Glutamatergic neuron (in vitro differentiated cells): ENCODE measurements at places on chromosomes 2 and 18. TPM values are rescaled to one million over a fixed set of nuclear protein-coding genes. Genes with fewer than 3 reads are reported as not detected.
A peak's percentile ranks its signal among the peaks of the same experiment; 100 is the strongest.

GRCh38 chr2:16201848-16202247 lies 261.5 kb downstream of the MYCN start:
- no peak for DNase-seq

DNA sequence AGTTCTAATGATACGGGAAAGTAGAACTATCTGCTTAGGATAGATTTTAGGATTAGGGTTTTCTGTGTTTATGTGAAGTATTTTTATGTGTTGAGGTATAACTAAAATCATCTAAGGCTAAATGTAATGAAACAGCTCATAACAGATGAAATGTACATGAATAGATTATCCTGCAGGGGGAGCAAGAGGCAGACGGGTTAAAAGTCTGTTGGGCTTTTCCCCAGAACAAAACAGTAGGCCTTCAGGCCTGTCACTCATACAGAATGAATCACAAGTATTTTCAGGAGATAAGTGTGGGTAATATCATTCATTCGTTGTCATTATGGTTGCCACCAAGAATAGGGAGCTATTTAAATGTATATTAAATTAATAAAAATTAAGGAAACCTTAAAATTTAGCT lies 107.9 kb upstream of the IL1R2 start:
- DNase-seq: no peak

DNA sequence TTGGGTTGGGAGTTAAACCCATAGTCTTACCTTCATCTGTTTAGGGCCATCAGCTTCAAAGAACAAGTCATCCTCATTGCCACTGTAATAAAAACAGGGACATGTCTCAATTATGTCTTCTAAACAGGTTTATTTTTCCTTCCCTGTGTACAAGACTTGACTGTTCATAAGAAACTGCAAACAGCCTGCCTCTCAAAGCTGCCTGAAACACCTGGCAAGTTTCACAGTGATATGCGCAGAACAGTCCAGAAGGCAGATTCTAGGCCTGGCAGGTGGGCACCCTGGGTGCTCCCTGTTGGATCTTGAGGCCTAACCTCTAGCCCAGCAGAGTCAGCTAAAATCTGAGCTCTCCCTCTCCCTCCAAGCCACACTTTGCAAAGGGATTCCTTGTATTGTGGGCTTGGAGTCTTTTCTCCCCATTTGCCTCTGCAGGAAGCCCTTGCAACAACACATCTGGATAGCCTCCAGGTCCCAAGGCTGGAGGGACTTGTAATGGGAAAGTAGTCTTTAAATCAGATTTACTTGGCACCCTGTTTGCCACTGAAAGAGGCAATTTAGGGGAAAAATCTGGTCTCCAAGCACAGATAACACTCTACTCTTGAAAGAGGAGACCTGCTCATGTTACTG lies 930 bp downstream of the IL1B start:
- DNase-seq: no peak

DNA sequence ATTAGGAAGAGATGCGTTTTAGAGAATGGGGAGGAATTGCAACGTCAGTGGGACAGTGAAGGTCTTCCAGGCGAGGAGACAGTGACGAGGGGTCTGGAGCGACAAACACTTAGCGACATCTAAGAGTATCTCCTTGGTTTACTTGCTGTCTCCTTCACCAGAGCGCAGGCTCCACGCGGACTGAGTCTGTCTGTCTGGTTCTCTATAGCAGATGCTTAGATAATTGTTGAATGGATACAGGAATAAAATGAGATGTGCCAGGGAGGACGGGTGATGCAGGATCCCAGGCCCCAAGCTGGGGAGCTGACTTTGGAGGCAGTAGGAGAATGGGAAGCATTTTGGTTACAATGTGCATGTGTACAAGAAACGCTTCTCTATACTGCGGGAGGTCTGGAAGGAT lies 56.9 kb upstream of the SMAD7 start:
- DNase-seq: no peak

- no peak for DNase-seq
Observed at GRCh38 chr2:130185896-130186295, 3.8 kb downstream of the MZT2B start.

- DNase-seq: no peak
Observed at GRCh38 chr2:32671885-32672533, 44.2 kb downstream of the TTC27 start.

- DNase-seq: no peak
Observed at GRCh38 chr2:197274937-197275336, 35.6 kb downstream of the ANKRD44 start.

- no peak for DNase-seq
Observed at GRCh38 chr18:50097702-50098101, 97.2 kb downstream of the MYO5B start.

DNA sequence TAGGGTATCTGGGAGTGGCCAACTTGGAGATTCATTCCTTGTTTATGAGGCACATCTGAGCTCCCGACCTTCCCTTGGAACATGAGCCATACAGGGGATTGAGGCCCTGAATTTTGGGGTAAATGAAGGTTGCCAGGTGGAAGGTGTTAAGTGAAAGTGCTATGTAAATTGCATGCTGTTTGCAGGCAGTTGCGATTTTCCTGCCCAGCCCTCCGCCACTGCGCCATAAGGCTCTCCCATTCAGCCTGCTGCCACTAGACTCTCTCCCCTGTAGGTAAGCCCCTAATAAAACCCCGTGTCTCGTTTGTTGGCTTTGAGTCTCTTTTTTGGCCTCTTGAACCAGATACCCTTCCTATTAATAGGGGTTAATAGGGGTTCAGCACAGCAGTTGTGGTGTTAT lies 33.8 kb downstream of the PCARE start:
- DNase-seq: no peak

- DNase-seq: peak; percentile 82
Observed at GRCh38 chr2:85433511-85434089, 15.1 kb downstream of the SH2D6 start.

DNA sequence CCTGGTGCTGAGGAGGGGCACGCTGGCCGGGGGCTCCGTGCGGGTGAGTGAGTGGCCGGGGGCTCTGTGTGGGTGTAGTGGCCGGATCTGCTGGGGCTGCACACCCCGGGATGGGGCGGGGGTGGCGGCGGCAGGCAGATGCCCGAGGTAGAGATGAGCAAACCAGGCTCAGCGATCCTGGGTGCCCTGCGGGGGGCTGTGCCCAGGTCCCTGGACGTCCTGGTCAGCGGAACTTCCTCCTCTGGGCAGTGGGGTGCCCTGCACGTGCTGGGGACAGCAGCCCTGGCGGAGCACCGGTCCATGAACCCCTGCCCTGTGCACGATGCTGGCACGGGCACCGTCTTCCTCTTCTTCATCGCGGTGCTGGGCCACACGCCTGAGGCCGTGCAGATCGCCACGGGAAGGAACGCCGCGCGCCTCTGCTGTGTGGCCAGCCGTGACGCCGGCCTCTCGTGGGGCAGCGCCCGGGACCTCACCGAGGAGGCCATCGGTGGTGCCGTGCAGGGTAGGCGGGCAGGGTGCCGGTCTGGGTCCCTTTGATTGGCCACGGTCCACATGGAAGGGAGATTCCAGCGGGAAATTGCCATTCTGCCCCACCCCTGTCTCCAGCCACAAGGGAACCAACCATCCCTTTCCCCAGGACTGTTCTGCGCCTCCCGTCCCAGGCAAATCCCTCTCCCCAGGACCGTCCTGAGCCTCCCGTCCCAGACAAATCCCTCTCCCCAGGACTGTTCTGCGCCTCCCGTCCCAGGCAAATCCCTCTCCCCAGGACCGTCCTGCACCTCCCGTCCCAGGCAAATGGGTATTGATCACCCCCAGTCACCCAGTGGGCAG lies 5.9 kb downstream of the NEU4 start:
- no peak for DNase-seq

- no peak for DNase-seq
Observed at GRCh38 chr18:56373601-56374000, 264.8 kb downstream of the TXNL1 start.

DNA sequence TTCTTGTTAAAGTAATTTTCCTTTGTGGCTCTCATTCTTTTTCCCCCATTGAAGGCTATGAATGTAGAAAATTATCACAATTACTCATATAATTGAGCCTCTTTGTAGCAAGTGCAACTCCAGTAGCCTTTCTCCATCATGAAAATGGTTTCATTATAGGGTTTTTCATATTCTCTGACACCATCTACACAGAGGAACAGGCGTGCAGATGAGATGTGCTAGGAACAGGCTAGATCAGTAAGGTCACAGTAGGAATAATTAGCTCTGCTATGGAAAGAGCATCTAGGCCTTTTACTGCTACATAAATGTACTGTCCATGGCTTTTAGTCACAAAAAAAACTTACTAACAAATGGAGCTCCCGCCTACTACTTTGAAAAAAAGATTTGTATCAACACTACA lies 12.6 kb upstream of the DLX1 start:
- no peak for DNase-seq

GRCh38 chr2:180949896-180950295 lies 30.5 kb upstream of the UBE2E3 start:
- DNase-seq: no peak

DNA sequence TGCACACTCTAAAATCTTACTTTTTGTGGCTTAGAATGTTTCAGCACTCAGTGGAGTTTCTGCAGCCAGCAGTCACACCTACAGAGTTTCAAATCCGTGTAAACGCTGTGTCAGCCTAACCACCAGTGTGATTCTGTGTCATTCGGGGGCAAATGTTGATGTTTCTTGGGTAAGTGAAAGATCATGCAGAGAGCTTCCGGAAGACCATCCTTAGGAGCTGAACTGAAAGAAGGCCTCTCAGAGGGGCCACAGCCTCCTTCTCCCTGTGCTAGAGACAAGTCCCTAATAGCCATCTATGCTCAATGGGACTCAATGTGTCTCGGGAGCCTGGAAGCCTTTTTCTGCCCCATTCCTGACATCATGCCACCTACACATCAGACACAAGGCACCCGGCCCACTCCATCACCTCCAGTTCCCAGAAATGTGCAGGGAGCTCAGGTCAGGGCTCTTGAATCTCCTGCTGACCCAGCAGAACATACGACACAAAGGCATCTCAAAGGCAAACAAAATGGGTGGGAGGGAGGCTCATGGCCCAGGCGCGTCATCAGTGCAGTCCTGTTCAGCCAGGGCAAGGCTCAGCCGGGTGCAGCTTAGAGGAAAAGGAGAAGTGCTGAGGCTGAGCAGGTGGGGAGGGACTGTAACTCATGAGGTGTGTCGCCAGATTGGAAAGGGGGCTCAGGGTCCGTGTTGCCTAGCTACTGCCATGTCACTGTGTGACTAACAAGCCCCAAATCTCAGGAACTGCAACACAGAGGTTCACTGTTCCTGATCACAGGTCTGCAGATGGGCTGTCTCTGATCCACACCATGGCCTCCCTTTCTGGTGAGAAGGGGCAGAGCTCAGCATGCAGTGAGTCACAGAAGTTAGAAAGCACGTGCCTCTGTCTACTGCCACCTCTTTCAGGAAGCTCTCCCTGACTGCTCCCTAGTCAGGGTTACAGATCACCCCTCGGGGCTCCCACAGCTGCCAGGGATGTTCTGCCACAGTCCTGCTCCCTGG lies 82.0 kb downstream of the SMAD7 start:
- peak; percentile 12 for DNase-seq

- DNase-seq: no peak
Observed at GRCh38 chr2:191688934-191689695, 11.2 kb downstream of the NABP1 start.

DNA sequence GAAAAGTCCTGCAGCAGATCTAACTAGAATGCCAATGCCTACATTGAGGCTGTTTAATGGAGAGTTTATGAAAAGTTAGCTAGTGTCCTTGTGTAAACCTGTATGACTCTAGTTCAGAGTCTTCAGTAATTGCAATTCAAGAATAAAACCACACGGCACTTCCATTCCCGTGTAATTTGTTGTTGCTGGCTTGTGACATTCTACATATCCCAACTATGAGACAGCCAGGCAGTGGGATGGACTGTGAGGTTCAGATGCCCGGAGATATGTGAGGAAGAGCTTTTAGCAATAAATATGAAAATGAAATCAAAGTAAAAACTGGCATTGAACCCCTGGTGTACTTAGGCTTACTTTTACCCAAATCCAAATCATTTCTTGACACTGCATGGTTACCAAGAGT lies 263.4 kb downstream of the NEDD4L start:
- no peak for DNase-seq

DNA sequence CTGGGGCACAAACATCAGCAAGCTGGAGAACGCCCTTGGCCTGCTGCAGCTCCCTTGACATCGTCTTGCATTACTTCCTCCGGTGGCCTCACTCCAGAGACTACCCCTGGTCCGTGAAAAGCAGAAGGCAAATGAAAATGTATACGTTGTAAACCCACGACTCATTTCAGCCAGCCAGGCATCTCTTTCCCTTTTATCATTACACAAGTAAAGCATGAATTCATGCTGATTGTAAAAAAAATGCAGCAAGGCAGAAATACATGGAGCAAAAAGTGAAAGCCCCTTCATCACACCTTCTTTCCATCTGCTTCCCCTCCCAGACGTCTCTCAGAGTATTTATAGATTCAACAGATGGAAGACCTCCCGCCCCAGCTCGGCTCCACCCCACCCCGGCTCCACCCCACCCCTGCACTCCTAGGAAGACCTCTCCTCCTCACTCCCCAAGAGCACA lies 41.6 kb upstream of the RALBP1 start:
- DNase-seq: peak; percentile 56

GRCh38 chr2:108637304-108637669 lies 82.0 kb upstream of the RANBP2 start:
- no peak for DNase-seq

GRCh38 chr2:223046470-223047040 lies 5.4 kb upstream of the KCNE4 start:
- DNase-seq: no peak

DNA sequence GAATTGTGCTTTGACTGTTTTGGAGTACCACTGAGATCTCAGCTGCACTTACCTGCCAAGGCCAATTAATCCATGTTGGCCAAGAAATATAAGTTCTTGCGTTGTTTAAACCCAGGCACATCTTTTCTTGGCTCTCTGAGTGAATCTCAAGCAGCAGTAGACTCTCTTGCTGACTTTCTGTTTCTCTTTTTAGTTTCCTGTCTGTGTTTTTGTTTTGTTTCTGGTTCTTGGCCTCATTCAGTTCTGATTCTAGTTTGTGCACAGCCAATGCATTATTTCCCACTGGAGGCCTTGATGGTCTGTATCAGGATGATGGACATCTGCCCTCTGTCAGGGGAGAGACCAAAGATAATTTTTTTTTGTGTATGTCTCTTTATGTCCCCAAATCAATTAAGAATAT lies 379.4 kb downstream of the CDH2 start:
- DNase-seq: no peak

- no peak for DNase-seq
Observed at GRCh38 chr2:41886145-41886664, 161.6 kb upstream of the PKDCC start.

TCF7L1 gene
- total RNA-seq: 6.6 TPM

TNS1 gene
- total RNA-seq: 3.2 TPM

MAL gene
- 9.0 TPM for total RNA-seq

PCGF1 gene
- 32.3 TPM for total RNA-seq

HOXD1 gene
- not detected for total RNA-seq

HRH4 gene
- total RNA-seq: not detected

NETO1 gene
- 5.5 TPM for total RNA-seq

RPIA gene
- total RNA-seq: 8.1 TPM

PTCD3 gene
- total RNA-seq: 104 TPM

TCF23 gene
- not detected for total RNA-seq

ANTXR1 gene
- 26.7 TPM for total RNA-seq

SCG2 gene
- 38.7 TPM for total RNA-seq

GALNT14 gene
- total RNA-seq: 14.4 TPM
